RPMI7951 (cell line): ENCODE measurements at places on chromosomes 2 and 18.

GRCh38 chr2:235215248-235215647 lies 263.4 kb downstream of the SH3BP4 start:
- no peak for DNase-seq

DNA sequence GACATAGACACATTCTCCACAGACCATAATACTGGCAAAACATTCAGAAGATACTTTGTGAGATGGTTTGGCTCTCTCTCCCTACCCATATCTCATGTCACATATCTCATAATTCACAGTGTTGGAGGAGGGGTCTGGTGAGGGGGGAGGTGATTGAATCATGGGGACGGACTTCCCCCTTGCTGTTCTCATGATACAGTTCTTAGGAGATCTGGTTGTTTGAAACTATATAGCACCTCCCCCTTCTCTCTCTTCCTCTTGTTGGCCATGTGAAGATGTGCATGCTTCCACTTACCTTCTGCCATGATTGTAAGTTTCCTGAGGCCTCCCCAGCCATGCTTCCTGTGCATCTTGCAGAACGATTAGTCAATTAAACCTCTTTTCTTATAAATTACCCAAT lies 61.1 kb downstream of the HK2 start:
- DNase-seq, result no peak

DNA sequence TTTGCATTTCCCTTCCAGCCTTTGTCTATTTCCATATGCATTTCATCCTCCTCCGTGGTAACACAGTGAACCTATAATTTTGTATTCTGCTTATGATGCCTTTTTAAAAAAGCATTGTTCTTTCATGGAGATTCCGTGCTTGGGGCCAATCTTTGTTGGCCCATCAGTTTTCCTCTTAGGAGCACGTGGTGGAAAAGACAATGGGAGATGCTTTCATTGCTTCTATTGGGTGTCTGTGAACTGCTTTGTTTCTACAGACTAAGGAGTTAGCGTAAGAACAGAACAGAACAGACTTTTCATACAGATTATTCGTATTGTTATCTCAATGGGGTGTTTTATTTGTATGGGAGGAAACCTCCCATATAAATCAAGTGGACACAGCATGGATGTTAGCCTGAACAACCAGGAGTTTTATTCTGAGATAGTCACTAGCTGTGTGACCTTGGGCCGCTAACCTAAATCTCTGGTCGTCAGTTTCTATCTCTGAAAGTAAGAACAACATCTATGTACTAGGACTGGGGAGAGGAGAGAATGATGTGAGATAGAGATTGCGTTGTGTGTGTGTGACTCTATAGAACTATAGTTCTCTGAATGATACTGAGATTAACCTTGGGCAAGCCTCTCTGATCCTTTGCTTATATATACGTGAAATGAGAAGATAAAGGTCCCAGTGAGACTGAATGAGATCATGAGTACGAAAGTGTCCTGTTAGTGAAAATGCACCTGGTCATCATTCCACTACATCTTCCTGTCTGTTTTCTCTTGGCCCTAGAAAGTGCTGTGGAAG lies 22.9 kb upstream of the YWHAQ start:
- DNase-seq, result no peak

GRCh38 chr2:120778244-120778643 lies 42.6 kb downstream of the GLI2 start:
- DNase-seq, result peak; percentile 39
